Head of caudate nucleus (tissue), 42 donors: ENCODE measurements at places on chromosomes 13 and 19.

- DNase-seq: no peak
Measured at GRCh38 chr13:20566468-20566897, 474 bp upstream of the IFT88 start.

GRCh38 chr19:925087-925525, 729 bp upstream of the ARID3A start:
- no peak for DNase-seq

DNA sequence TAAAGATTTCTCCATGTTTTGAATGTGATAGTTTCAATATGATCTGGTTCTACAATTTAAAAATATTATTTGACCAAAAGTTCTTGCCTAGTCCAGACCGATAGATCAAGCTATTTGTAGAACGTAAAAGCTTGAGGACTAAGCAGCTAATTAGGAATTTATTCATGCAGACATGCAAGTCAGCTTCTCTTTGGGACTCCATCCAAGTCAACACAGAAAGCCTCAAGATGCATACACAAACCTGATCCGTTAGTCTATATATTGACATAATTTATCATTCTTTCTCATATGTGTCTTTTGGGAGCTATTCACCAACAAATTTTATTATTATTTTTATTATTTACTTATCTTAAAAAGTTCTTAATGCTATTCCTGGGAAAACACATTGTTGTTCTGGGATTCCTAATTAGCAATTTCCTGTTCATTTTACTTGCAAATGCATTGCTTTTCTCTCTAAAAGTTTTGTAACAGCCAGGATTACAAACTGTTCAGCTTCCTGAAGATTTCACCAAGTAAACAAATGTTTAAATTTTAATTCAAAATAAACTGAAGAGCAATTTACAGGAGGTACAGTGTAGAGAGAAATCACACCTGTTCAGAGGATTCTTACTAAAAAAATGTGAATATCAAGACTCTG, 375.3 kb downstream of the GPC5 start:
- no peak for DNase-seq

DNA sequence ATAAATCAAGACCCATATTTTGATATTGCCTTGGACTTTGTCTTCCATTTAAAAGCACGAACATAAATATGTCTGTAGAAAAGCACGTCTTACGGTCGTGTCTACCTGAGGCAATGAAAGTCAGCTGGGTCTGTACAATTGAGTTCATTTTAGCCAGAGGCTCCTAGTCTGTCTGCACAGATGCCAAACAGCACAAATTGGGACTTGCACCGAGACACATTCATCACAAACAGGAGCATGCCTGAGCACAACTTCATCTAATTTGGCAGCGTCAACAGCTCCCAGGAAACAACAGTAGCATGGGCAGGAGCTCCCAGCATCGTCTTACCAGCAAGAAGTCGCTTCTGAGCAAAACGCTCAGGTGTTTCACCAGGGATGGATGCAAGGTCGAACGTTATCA, 687.0 kb downstream of the EFNB2 start:
- DNase-seq: no peak

GRCh38 chr19:41356984-41357739, 3.4 kb upstream of the TGFB1 start:
- DNase-seq: no peak

DNA sequence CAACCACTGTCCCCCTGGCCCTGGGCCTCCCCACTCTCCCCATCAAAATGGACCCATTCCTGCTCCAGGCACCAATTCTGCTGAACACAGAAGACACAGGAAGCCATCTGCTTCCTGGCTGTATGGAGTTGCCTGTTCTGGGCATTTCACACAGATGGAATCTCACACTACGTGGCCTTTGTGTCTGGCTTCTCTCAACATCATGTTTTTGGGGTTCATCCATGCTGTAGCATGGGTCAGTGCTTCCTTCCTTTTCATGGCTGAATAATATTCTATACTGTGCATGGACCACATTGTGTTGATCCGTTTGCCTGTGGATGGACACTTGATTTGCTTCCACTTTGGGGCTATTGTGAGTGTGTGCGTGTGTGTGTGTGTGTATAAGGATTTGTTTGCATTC, 15.0 kb upstream of the KLF2 start:
- no peak for DNase-seq

GRCh38 chr13:84487752-84488151, 605.5 kb upstream of the SLITRK1 start:
- DNase-seq: no peak

GRCh38 chr19:3034656-3035541, 5.8 kb upstream of the TLE2 start:
- DNase-seq: no peak

DNA sequence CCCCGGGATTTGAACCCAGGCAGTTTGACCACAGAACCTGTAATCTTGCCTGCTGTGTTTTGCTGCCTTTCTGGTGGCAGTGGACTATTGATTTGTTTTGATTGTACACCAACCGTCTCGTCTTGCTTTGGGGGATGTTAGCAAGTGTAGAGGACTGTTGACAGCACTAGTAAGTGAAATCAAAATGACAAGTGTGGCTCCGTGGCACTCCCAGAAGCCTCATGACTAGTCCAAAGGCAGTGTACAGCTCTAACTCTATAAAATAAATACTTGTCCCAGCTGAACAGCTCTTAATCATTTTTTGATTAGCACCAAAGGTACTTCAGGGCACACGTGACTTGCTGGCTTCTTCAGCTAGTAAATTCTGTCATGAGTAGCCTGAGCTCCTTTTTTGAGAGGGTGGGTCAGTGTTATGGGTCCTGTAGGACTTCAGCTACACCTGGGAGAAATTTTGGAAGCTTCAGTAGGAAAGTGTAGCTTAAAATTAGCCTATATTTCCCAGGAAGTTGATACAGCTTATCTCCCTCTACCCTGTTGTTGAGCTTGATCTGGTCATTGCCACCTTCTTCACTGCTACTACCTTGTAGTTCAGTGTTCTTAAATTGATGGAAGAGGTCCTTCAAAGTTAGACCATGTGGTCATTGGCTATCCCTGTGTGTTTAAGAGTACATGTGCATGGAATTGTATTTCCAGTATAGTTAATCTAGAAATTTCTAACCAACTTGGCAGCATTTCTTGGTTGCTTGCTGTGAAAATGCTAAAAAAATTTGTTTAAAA, 15.1 kb downstream of the TM9SF2 start:
- DNase-seq: no peak

DNA sequence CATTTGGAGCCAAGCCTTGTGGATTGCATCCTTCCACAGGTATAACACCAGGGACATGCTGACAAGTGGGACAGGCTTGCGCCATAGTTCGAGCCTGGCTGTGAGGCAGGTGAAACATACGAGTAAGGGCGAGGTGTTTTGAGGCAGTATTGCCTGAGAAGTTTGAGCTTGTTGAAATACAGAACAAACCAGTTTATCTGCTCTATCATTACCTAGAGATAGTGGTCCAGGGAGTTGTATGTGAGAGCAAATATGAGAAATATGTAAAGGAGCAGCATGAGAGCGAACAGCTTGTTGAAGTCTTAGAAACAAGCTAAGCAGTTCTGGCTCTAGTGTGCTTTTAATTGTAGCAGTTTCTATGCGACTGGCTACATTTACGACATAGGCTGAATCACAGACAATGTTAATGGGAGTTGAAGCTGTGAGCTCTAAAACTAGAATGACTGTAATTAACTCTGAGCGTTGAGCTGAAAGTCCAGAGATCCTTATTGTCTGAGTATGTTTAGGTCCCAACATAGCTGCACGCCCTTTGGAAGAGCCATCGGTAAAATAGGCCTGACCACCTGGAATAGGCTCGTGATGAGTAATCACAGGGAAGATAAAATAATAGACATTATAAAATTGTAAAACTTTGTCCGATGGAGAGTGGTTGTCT, 8.2 kb downstream of the ZNF439 start:
- no peak for DNase-seq

DNA sequence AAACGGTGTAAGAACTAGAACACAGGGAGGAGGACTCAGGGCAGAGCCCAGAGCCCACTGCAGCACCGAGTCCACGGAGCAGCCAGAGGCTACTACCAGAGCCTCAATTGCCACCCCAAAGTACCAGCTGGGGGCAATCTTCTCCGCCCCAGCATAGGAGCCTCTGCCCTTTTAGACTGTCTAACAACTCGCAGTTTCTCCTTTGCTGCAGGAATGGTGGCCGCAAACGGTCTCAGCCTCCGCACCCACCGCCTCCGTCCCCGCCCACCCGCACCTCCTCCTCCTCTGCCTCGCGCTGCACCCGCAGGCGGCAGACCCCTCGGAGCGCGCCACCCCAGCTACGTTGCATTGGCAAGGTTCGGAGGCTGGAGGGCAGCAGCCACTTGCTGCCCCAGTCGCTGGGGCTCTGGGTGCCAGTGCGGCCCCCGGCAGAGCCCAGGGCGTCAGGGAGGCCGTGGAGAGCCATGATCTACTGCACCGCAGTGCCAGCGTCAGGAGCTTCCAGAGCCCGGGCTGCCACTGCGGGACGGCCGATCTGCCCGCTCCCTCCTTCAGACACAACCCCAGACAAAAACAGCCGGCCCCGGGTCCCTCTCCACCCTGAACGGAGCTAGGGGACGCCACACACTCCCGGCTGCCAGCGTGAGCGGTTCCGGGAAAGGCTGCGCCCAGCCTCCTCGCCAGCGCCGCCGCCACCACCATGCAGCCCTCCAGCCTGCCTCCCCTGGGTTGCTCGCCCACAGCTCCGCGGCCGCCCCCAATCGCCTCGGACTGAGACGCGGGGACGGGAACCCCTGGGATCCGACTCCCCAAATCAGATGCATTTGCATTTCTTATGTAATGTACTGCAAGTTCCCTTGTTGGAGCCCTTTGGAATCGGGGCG, 1.8 kb downstream of the FGF14 start:
- peak; percentile 48 for DNase-seq

DNA sequence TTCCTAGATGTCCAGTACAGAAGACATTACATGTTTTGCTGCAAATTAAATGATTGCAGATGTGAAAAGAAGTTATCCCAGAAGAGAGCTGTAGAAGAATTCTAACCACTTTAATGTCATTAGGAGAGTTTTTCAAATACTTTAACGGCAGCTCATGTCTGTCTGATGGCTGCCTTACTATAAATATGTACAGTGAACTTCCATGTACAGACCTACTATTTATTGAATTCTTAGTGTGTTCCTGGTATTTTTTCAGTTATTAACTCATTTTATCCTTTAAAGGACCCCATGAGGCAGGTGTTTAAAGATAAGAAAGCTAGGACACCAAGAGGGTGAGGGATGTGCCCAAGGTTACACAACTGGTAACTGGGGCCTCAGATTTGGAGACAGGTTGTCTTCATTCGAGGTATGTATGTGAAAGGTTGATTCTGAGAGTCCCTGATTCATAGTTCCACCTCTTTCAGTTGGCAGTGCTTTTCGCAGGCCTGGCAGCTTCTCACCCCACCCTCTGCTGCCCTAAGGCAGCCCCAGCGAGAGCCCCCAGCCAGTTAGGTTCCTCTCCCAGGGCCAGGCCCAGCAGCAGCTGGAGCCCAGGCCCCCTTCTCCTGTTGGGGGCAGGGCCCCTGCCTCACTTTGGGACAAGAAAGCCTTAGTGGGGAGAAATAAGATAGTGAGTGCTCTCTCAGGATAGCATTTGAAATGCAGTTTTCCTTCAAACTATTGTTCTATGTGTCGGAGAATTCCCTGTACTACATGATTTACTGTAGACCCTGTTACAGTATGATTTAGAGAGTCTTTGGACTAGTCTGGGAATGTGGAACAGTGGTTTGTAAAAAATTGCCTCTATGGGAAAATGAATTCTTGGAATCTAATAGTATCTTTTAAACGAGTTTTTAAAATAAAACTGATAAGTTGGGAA, 67.7 kb upstream of the TEX29 start:
- DNase-seq: no peak

- no peak for DNase-seq
Measured at GRCh38 chr19:6534451-6535093, 3.7 kb downstream of the TNFSF9 start.

GRCh38 chr13:98548230-98548629, 28.7 kb downstream of the STK24 start:
- DNase-seq: no peak

GRCh38 chr19:31613683-31614219, 264.5 kb upstream of the TSHZ3 start:
- no peak for DNase-seq

DNA sequence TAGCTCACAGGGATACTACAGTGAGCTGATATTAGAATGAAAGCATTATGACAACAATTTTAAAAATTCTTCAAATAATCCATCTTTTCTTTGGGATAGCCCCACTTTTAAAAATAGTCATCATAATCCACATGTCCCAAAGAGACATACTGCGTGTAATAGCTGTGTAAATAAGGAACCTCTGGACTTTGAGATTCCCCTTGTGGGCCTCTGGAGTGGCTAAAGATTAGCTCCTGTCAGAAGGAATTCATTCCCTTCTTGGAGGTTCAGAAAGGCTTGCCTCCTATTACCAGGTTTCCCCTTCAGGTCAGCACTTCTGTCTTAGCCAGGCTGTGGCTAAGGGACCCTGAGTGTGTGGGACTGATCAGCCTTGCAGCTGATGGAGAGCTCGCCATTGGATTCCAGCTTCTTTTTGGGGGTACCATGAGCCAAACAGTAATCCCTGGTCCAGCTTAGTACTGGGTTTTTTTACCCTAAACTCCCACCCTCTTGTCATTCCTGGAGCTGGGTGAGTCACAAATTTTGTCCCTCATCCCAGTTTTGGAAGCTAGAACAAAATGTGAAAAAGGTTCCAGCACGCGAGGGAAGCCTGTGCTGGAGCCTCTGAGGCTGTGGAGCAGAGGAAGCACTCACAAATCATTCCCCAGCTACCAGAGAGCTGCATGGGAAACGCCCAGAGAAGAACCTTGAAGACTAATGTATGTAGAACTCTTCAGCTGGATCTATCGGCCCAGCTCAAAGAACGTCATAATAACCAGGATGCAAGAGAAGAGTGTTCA, 96.7 kb downstream of the RNASEH2B start:
- no peak for DNase-seq
